ENCODE measurements at places on chromosomes 7 and 10.

- DNase-seq, result no peak
These were observed 55.2 kb upstream of the DDC start for GRCh38 chr7:50620433-50620832.

DNA sequence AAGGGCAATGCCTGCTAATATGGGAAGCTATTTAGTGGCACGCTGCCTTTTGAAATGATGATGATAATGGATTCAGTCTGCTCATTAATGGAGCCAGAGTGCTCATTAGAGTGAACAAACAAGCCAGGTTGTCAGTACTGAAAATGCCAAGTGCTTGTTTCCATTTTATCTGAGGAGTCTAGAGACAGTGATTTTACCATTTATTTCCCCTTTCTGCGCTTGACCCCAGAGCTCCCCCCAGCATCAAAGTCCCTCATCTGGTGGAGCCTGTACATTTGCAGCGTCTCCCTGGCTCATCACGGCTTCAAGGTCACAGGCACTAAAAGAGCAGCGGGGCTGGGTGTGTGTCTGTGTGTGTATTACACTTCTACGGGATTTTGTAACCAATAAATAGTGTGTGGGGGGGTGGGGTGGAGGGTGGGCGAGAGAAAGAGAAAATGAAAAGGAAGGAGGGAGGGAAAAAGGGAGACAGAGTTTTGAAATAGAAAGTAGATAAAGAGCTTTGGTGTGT is 553.8 kb downstream of the TFEC start:
- DNase-seq, result no peak

- DNase-seq, result no peak
These were observed 25.9 kb downstream of the TMEM106B start for GRCh38 chr7:12237007-12237406.

- no peak for DNase-seq
These were observed 233.3 kb downstream of the LRRN3 start for GRCh38 chr7:111324228-111324627.

GRCh38 chr7:85021101-85021704 is 165.7 kb downstream of the SEMA3D start:
- DNase-seq, result no peak

Data from stimulated activated naive CD4-positive, alpha-beta T cell treated with Interleukin-2 at 50 U/mL for 16 hours (primary cell).